ENCODE measurements at places on chromosomes 3 and 15. TPM values are rescaled to one million over a fixed set of nuclear protein-coding genes. Genes with fewer than 3 reads are reported as not detected.

Gene TERC
- total RNA-seq, result 10.4 TPM

Gene CCDC80
- 1.1 TPM for total RNA-seq

Gene ASB14
- total RNA-seq, result not detected

Gene FBLN2
- total RNA-seq, result 0.51 TPM

Gene FOXL2
- total RNA-seq, result not detected

Gene FOXL2NB
- total RNA-seq, result not detected

Gene TJP1
- 19.5 TPM for total RNA-seq

Data from SK-MEL-5 (cell line).